Activated naive CD8-positive, alpha-beta T cell treated with anti-CD3 and anti-CD28 coated beads, Interleukin-2, amount 50 U/mL, for 24 hours (primary cell): ENCODE measurements at places on chromosomes 6 and 20.
A peak's percentile ranks its signal among the peaks of the same experiment; 100 is the strongest.

- no peak overlapping the region for H3K27ac ChIP-seq
- H3K4me3 ChIP-seq: no peak overlapping the region
- H3K4me1 ChIP-seq: peaks cover 2% of the 10 kb centered on the region
- no peaks in the 10 kb centered on the region for H3K36me3 ChIP-seq
- H3K27me3 ChIP-seq: peaks cover 14% of the 10 kb centered on the region
Observed at GRCh38 chr20:63376283-63377250, 15.4 kb upstream of the CHRNA4 start.

GRCh38 chr6:167477688-167478087 lies 152.8 kb downstream of the TTLL2 start:
- DNase-seq: no peak
- H3K36me3 ChIP-seq: no peaks in the 10 kb centered on the region
- H3K27me3 ChIP-seq: peaks cover 7% of the 10 kb centered on the region
- H3K4me1 ChIP-seq: no peaks in the 10 kb centered on the region

DNA sequence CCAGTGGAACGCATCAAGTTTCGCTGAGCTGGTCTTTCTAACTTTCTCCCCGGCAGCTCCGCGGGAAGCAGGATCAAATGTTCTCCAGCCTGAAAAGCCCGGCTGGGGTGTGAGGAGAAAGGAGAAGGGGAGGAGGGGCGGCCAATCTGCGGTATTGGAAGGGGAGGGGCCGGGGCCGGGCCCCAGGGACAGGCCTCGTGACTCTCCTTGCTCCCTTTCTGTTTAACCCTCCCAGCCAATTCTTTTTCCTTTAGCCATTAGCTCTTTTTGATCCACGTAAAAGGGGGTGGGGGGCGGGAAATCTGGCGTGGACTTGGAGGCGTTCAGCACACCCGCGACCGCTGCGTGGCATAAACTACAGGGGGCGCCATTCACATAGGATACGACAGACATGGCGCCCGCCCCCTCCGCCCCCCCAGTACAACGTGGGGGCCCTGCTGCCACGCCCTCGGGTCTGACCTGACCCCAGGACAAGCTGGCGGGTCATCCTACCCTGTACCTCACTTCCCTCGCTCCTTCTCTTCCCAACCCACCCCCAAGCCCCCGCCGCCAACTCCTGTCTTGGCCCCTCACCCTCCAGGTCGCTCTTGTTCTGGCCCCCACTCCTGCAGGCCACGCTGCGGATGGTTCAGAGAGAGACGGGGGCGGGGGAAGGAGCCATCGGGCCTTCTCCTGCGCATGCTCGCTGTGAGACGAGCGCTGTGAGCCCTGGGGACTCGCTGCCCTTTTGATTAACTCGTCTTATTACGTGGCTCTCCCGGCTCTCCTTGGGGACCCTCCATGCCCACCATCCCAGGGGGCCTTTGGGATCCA lies 7.8 kb upstream of the MDGA1 start:
- H3K36me3 ChIP-seq: no peaks in the 10 kb centered on the region
- peaks cover 6% of the 10 kb centered on the region for H3K27me3 ChIP-seq
- H3K27ac ChIP-seq: peak overlapping the region; percentile 55
- peaks cover 9% of the 10 kb centered on the region for H3K4me1 ChIP-seq
- peak overlapping the region; percentile 69 for H3K4me3 ChIP-seq

- no peaks in the 10 kb centered on the region for H3K36me3 ChIP-seq
- no peak for DNase-seq
- H3K4me1 ChIP-seq: no peaks in the 10 kb centered on the region
- no peak overlapping the region for H3K4me3 ChIP-seq
- H3K27ac ChIP-seq: no peak overlapping the region
Observed at GRCh38 chr6:124970243-124970642, 8.0 kb downstream of the RNF217 start.

DNA sequence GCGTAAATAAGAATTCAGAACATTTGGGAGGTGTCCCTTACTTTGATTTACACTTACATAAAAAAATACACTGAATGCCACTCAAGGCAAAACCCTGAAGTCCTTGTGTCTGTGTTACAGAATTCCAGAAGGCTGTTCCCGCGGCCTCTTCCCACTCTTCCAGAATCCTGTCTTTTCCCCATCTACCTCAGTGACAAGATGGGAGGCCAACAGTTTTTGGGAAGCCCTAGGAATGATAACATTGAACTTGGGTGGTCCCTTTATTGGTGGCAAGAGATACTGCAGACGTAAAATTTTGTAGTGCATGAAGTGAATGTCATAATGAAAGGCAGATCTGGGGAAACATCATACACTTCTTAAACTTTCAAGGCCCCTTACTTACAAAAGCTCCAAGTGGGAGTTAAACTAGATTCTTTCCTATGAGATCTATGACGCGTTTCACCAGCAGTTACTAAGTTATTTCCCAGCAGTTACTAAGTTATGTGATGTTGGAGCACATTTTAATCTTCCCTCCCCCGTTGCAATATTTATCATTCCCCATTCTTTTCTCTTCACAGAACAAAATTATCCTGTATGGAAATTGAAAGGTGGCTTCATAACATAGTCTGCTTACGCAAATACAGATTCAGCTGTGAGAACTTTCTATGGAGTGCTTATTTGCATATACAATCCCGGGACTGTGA lies 79.5 kb downstream of the BCAS1 start:
- no peak overlapping the region for H3K27ac ChIP-seq
- no peak for DNase-seq
- no peaks in the 10 kb centered on the region for H3K36me3 ChIP-seq

DNA sequence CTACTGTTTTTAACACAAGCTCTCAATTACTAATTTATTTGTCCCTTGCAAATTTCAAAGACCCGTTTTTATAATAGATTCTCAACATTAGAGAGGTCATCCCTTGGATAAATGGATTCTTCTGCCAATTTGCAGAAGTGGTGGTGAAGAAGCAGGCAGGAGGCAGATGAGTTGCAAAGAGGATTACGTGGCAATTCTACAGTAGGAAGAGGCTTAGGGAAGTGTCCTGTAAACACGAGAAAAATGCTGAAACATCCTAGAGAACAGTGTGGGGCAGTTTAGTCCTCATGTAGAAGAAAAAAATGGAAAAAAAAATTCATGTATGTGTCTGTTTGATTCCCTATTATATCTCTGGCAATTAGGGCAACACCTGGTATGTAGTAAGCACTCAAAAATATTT lies 87.6 kb downstream of the BMP2 start:
- DNase-seq: no peak
- no peaks in the 10 kb centered on the region for H3K4me1 ChIP-seq
- no peak overlapping the region for H3K27ac ChIP-seq
- H3K36me3 ChIP-seq: no peaks in the 10 kb centered on the region
- no peak overlapping the region for H3K4me3 ChIP-seq
- no peaks in the 10 kb centered on the region for H3K27me3 ChIP-seq

DNA sequence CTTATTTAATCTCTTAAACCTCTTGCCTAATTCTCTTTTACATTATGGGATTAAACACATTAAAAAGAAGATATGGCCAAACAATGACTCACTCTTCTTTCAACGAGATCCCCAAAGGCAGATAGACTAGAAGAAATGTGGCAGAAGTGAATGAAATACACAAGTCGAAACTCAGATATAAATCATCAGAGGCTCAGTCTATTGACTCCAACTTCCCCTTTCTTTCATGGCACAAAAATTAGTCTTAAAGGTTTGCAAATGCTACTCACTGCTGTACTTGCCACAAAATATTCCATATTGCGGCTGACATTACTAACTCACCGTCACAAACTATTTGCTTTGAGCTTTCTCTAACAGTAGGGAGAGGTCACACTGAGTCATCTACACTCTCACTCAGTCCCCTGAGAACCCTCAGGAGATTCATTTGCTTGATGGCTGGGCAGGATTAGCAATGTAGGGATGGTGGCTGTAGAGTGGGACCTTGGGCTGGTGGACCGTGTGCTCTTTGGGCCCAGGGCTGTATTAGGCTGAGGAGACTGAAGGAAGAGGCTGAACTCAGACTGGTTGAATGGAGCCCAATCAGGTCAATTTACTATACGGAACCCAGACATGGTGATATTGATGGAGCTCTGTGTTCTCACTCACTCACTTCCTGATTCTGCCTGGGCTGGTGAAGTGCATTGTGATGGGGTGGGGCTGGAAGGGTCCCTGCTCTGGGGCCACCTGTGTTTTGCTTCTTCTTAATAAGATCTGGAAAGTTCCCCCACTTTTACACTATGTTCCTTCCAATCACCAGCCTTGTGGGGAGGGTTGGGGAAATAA lies 42.8 kb upstream of the UBR2 start:
- peak; percentile 21 for DNase-seq
- peaks cover 2% of the 10 kb centered on the region for H3K36me3 ChIP-seq
- peaks cover 23% of the 10 kb centered on the region for H3K4me1 ChIP-seq
- H3K27ac ChIP-seq: peak overlapping the region; percentile 83
- H3K4me3 ChIP-seq: peak overlapping the region; percentile 8

- no peaks in the 10 kb centered on the region for H3K4me1 ChIP-seq
- H3K27ac ChIP-seq: no peak overlapping the region
- no peak overlapping the region for H3K4me3 ChIP-seq
- H3K27me3 ChIP-seq: no peaks in the 10 kb centered on the region
Observed at GRCh38 chr6:47420394-47421371, 56.9 kb upstream of the CD2AP start.

- DNase-seq: no peak
- H3K4me3 ChIP-seq: no peak overlapping the region
- H3K27ac ChIP-seq: no peak overlapping the region
Observed at GRCh38 chr6:142740449-142740848, 204.5 kb downstream of the HIVEP2 start.

GRCh38 chr6:42748203-42748898 lies 2.4 kb upstream of the TBCC start:
- no peak for DNase-seq
- H3K36me3 ChIP-seq: peaks cover 18% of the 10 kb centered on the region
- peaks cover 38% of the 10 kb centered on the region for H3K4me1 ChIP-seq
- H3K27ac ChIP-seq: peak overlapping the region; percentile 96
- H3K4me3 ChIP-seq: peak overlapping the region; percentile 95
- no peaks in the 10 kb centered on the region for H3K27me3 ChIP-seq

DNA sequence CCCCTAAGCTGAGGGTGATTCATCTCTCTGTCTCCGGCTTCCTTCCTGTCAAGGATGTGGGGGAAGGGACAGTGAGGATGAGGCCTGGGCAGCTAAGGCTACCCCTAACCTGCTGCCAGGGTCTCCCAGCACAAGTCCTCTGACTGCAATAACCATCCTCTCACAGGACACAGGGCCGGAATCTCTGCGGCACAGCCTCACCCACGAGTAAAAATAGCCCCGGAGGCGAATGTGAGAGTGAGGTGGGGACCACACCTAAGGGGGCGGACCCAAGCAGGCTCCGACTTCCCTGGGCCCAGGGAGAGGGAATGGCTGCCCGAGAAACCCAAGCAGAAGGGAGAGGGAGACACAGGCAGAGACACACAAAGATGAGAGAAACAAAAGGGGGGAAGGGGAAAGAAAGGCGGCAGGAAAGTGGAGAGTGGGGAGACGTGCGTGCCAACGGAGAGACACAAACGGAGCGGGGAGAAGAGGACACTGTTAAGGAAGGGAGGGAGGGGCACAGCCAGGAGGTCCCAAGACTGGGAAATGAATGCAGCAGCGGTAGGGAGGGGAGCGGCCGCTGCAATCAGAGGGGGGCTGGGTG lies 1.4 kb downstream of the CLIC1 start:
- H3K4me3 ChIP-seq: peak overlapping the region; percentile 97
- peaks cover 46% of the 10 kb centered on the region for H3K36me3 ChIP-seq
- DNase-seq: peak; percentile 65
- H3K4me1 ChIP-seq: peaks cover 66% of the 10 kb centered on the region

GRCh38 chr6:156185113-156185512 lies 592.1 kb upstream of the ARID1B start:
- H3K36me3 ChIP-seq: no peaks in the 10 kb centered on the region
- peaks cover 5% of the 10 kb centered on the region for H3K4me1 ChIP-seq
- H3K4me3 ChIP-seq: no peak overlapping the region
- no peak for DNase-seq

GRCh38 chr6:108594151-108594550 lies 33.4 kb downstream of the FOXO3 start:
- DNase-seq: no peak
- H3K4me3 ChIP-seq: no peak overlapping the region
- H3K36me3 ChIP-seq: no peaks in the 10 kb centered on the region
- no peak overlapping the region for H3K27ac ChIP-seq
- peaks cover 64% of the 10 kb centered on the region for H3K4me1 ChIP-seq

DNA sequence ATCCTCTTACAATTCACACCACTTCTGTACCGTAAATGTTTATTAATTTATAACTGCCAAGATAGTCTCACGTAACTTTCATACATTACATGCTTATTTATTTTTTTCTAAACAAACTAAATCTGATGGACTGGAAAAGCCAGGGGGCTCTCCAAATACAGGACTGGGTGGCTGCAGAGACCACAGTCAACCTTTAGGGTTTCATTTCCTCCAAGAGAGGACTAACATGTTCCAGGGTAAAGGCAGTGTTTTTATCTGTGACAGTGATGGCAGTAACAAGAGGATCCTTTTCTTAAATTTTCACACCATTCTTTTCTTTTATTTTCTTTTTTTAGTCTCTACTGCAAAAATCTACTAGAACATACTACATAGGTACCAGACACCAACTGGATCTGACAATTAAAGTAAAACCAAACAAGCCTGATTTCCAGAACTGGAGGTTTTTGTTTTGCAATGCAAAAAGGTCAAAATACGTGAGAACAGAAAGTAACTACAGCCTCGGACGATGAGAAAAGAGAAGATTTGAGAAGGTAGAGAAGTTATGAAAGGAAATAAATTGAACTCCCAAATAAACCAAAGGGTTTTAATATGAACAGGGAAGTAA lies 1.2 kb downstream of the LMBRD1 start:
- H3K27me3 ChIP-seq: no peaks in the 10 kb centered on the region
- peak overlapping the region; percentile 91 for H3K27ac ChIP-seq
- H3K36me3 ChIP-seq: no peaks in the 10 kb centered on the region
- H3K4me1 ChIP-seq: peaks cover 62% of the 10 kb centered on the region
- H3K4me3 ChIP-seq: peak overlapping the region; percentile 95

DNA sequence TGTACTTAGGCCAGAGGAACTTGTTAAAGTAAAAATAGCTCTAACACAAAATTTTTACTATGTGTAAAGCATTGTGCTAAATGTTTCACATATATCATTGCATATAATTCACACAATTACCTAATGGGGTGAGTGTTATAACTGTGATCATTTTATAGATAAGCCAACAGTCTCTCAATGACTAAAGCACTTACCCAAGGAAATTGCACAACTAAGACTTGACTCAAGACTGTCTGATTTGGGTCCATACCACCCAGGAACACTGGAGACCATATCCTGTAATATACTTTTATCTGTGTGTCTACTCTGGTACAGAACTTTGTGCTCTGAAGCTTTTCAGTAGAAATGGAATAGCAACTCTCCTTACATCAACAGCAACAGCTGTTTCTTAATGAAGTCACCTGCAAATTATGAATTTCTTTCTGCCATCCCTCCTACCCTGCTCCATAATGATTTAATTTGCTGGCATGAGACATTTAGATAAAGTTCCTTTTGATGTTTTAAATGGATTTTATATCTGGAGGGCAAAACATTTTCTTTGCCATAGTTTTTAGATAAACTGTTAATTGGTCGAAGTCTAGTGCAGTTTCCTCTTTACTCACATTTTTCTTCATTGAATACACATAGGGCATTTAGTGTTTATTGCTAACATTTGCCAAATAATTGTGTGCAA lies 47.5 kb downstream of the TSPYL4 start:
- no peaks in the 10 kb centered on the region for H3K27me3 ChIP-seq

- H3K4me3 ChIP-seq: no peak overlapping the region
- H3K27me3 ChIP-seq: peaks cover 3% of the 10 kb centered on the region
- no peak overlapping the region for H3K27ac ChIP-seq
- no peaks in the 10 kb centered on the region for H3K36me3 ChIP-seq
Observed at GRCh38 chr6:141675957-141676356, 456.8 kb upstream of the GJE1 start.
